Peyer's patch (tissue), 4 donors: ENCODE measurements at places on chromosomes 16 and 17. TPM values are rescaled to one million over a fixed set of nuclear protein-coding genes. Genes with fewer than 3 reads are reported as not detected.
A peak's percentile ranks its signal among the peaks of the same experiment; 100 is the strongest.

GRCh38 chr17:45227101-45227925 lies 5.6 kb downstream of the FMNL1 start:
- no peaks in the 10 kb centered on the region for H3K27me3 ChIP-seq
- H3K4me3 ChIP-seq: peak overlapping the region; percentile 2
- no peaks in the 10 kb centered on the region for H3K4me1 ChIP-seq
- no peaks in the 10 kb centered on the region for H3K36me3 ChIP-seq

- no peak overlapping the region for H3K4me3 ChIP-seq
- DNase-seq: peak; percentile 92
- H3K27me3 ChIP-seq: no peaks in the 10 kb centered on the region
- H3K4me1 ChIP-seq: no peaks in the 10 kb centered on the region
Observed at GRCh38 chr17:48671697-48672171, 45.6 kb upstream of the HOXB9 start.

- no peaks in the 10 kb centered on the region for H3K4me1 ChIP-seq
- H3K4me3 ChIP-seq: no peak overlapping the region
- no peaks in the 10 kb centered on the region for H3K36me3 ChIP-seq
- H3K27me3 ChIP-seq: no peaks in the 10 kb centered on the region
- peak; percentile 75 for DNase-seq
Observed at GRCh38 chr17:46003907-46004748, 5.1 kb downstream of the STH start.

- H3K4me1 ChIP-seq: no peaks in the 10 kb centered on the region
- no peak for DNase-seq
- no peaks in the 10 kb centered on the region for H3K27me3 ChIP-seq
- peak overlapping the region; percentile 19 for H3K27ac ChIP-seq
Observed at GRCh38 chr17:16455997-16456741, 35.8 kb downstream of the LRRC75A start.

DNA sequence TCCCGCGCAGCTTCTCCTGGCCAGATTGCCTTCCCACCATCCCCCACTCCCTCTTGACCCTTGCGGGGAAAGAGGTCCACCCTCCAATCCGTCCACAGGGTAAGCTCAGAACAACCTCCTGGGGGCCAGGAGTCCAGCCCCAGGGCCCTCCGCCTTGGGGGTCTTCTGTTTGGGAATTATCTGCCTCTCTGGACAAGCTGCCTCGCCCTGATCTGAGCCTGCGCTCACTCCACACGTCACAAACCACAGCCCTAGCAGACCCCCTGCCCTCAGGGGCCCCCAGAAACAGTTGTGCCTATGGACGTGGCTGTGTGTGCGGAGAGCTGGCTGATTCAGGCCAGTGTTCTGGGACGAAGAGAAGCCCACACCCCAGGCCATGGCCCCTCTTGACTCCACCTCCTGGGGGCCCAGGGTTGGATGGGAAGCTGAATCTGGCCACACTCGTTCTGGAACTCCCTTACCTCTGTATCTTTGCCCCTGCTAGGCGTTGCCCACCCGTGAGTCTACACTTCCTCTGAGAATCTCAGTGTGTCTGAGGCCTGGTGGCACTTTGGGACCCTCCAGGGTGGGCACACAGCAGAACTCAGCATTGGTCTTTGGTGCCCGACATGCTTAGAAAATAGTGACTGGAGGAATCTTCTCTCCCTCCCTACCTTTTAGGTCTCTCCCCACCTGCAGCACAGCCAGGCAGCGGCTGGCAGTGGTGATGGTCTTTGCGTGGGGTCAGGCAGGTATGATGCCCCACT lies 119.9 kb upstream of the SMURF2 start:
- H3K4me1 ChIP-seq: peaks cover 44% of the 10 kb centered on the region
- no peaks in the 10 kb centered on the region for H3K36me3 ChIP-seq
- no peak overlapping the region for H3K4me3 ChIP-seq

GRCh38 chr17:66635386-66636045 lies 199.4 kb upstream of the CACNG5 start:
- H3K27me3 ChIP-seq: no peaks in the 10 kb centered on the region
- no peaks in the 10 kb centered on the region for H3K4me1 ChIP-seq
- H3K27ac ChIP-seq: no peak overlapping the region
- no peak overlapping the region for H3K4me3 ChIP-seq
- no peak for DNase-seq

Gene PLXDC1
- total RNA-seq: 34.7 TPM

DNA sequence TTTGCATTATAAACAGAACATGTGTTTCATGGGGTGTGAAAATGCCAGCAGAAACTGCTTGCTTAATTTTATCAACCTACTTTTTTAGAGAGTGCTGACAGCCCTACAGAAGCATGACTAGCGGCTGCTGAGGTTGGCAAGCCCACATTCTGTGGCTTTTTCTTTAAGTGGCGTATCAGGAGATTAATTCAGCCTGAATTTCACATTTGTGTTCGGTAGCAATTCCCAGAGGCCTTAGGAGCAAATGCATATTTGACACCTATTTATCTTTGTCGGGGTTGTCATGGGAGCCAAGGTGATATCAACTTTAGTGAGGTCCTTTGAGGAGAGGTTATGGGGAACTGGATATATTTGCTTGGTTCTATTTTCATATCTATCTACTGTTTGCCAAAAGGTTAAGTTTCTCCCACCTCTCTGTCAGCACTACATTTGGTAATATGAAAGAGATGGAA lies 140.9 kb downstream of the KCNJ2 start:
- no peak overlapping the region for H3K27ac ChIP-seq
- no peaks in the 10 kb centered on the region for H3K4me1 ChIP-seq
- H3K27me3 ChIP-seq: no peaks in the 10 kb centered on the region
- DNase-seq: no peak

DNA sequence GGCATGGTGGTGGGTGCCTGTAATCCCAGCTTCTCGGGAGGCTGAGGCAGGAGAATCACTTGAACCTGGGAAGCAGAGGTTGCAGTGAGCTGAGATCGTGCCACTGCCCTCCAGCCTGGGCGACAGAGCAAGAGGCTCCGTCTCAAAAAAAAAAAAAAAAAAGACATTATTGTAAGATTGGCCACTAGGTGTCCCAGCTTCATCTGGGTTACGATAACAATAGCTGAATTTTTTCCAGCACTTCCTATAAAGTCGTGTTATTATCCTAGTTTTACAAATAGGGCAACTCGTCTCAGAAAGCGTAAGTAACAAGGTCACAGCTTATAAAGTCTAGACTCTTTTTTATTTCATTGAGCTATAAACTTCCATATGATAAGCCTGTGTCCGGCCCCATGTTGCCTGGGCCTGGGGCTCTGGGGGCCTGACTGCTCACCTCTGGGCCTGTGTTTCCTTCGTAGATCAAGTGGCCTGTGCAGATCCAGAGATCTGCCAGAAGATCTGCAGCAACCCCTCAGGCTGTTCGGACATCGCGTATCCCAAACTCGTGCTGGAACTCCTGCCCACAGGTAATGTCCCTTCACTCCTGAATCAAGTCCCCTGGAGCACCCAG lies 60.5 kb downstream of the SLC5A11 start:
- H3K27me3 ChIP-seq: no peaks in the 10 kb centered on the region
- no peaks in the 10 kb centered on the region for H3K36me3 ChIP-seq
- H3K27ac ChIP-seq: no peak overlapping the region
- H3K4me3 ChIP-seq: no peak overlapping the region

GRCh38 chr17:50264263-50265113 lies 9.8 kb upstream of the TMEM92 start:
- peak; percentile 33 for DNase-seq
- no peaks in the 10 kb centered on the region for H3K4me1 ChIP-seq
- H3K27me3 ChIP-seq: no peaks in the 10 kb centered on the region

Gene PYDC1
- not detected for total RNA-seq

Gene PIPOX
- total RNA-seq: 5.2 TPM

DNA sequence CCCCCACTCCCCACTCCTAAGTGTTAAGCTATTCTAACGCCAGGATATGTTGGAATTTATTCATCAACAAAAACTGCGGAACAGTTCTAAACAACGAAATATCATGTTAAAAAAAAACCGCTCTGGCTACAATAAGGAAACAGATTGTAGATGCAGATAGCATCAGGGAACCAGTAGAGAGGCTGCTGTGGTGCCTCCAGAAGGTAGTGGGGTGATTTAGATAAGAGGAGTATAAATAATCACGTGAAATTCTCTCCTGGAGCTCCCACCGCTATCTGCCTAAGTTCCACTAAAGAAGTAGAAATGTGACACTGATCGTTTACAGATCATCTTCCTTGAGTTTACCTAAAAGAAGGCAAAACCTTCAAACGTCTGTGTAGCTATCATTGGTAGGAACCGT lies 8.0 kb downstream of the AHSP start:
- no peaks in the 10 kb centered on the region for H3K36me3 ChIP-seq
- H3K27me3 ChIP-seq: peaks cover 6% of the 10 kb centered on the region
- no peaks in the 10 kb centered on the region for H3K4me1 ChIP-seq
- no peak for DNase-seq
- no peak overlapping the region for H3K27ac ChIP-seq

Gene SLC5A11
- total RNA-seq: 1.7 TPM

Gene GPR179
- total RNA-seq: not detected

DNA sequence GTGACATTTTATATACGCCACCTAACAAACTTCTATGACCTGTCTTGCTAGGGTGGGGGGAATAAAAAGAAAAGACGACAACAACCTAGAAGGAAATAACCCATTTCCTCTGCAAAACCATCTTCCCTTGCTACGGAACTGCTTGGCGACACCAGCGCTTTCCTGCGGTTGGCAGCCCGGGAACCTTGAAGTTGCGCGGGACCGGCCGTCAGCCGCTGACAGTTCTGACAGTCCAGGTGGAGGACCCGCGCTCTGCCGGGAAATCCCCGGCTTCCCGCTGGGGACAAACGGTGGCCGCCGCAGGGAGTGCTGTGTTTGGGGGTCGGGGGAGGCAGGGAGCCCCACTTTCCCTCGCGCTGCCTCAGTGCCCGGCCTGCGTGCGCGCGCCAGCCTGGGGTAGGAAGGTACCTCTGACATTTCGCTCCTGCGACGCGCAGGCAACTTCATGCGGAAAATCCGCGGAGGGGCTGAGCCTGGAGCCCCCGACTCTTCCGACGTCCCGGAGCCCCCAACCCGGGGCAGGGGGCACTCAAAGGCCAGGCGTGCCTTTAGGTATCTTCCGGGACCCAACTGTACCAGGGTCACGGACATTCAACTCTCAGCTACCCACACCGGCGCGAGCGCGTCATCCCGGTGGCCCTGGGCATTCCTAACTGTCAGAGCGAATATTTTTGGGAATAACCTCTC lies 516 bp downstream of the SLC16A6 start:
- H3K27ac ChIP-seq: peak overlapping the region; percentile 88
- no peaks in the 10 kb centered on the region for H3K27me3 ChIP-seq
- H3K4me3 ChIP-seq: peak overlapping the region; percentile 65
- H3K36me3 ChIP-seq: no peaks in the 10 kb centered on the region
- peak; percentile 52 for DNase-seq

DNA sequence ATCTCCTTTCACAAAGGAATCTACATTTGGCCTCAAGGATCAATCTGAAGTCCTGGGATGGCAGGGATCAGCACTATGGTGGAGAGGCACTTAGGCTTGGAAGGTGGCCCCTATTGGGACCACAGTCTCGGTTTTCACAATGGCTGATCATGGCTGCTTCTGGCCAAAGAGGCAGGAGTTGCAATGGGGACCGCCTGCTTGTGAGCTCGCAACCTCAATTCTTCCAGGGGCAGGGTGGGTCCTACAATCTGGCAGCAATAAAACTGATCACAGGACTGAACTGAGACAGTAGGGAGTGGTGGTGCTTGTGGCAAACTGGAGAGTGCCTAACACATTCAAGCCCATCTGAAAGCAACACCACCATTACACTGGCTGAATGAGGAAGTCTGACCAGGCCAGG lies 83.1 kb downstream of the NETO2 start:
- H3K36me3 ChIP-seq: no peaks in the 10 kb centered on the region
- H3K4me1 ChIP-seq: no peaks in the 10 kb centered on the region
- no peaks in the 10 kb centered on the region for H3K27me3 ChIP-seq
- no peak overlapping the region for H3K4me3 ChIP-seq
- no peak overlapping the region for H3K27ac ChIP-seq

- no peak overlapping the region for H3K4me3 ChIP-seq
- H3K27ac ChIP-seq: no peak overlapping the region
- no peaks in the 10 kb centered on the region for H3K4me1 ChIP-seq
- no peak for DNase-seq
- no peaks in the 10 kb centered on the region for H3K27me3 ChIP-seq
Observed at GRCh38 chr17:74554909-74555308, 9.0 kb upstream of the CD300C start.

DNA sequence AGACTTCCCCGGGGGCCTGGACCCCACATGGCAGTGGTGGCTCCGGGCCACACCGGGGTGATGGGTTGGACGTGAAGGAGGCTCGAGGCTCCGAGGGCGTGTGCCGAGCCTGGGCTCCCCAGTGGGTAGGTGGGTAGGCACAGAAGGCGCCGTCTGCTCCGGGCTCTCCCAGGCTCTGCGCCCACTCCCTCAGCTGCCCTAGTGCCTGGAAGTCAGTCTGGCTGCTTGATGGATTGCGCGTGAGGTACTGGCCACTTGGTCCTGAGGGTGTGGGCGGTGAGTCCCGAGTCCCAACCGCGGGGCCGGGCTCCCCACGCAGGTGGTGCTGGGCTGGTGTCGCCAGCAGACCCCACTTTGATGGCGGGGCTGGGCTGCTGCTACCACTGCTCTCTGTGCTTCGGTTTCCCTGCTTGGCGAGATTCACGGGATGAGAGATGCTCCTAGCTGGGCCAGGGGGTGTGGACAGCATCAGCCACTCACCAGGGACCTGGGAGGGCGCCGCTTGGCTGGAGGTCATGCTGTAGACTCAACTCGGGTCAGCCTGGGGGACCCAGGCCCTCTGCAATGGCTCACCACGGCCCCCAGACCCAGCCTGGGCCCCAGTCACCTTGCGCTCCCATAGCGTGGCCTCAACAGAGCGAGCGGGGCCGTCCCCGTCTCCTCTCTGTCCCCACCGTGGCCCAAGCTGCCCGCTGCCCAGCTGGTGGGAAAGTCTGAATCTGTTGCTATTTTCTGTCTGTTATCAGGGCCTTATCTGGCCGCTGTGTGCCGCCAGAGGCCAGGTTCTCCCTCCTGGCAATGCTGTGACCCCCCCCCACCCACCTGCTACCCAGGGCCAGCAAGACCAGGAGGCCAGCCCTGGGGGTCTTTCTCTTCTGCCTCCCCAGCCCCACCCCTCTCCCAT lies 26.1 kb downstream of the ZFPM1 start:
- peak overlapping the region; percentile 9 for H3K4me3 ChIP-seq
- H3K4me1 ChIP-seq: peaks cover 5% of the 10 kb centered on the region
- peak; percentile 64 for DNase-seq
- no peaks in the 10 kb centered on the region for H3K27me3 ChIP-seq
- H3K27ac ChIP-seq: no peak overlapping the region

Gene CCL7
- total RNA-seq: not detected

- DNase-seq: no peak
- no peaks in the 10 kb centered on the region for H3K27me3 ChIP-seq
- H3K36me3 ChIP-seq: no peaks in the 10 kb centered on the region
Observed at GRCh38 chr17:77011173-77012011, 129.4 kb upstream of the SEC14L1 start.

Gene GINS2
- total RNA-seq: 3.7 TPM

Gene ODAD4
- total RNA-seq: 2.1 TPM
